ENCODE measurements at places on chromosomes 16 and 17. TPM values are rescaled to one million over a fixed set of nuclear protein-coding genes. Genes with fewer than 3 reads are reported as not detected.

Gene MSLN
- total RNA-seq, result 4.7 TPM

Gene MRPL12
- total RNA-seq, result 108 TPM

Gene CACNA1G
- total RNA-seq, result 0.04 TPM

Gene GRIN2C
- total RNA-seq, result not detected

Gene MGAT5B
- 4.9 TPM for total RNA-seq

GRCh38 chr17:48717367-48718226 lies 4.7 kb downstream of the PRAC1 start:
- DNase-seq, result peak; percentile 44

- DNase-seq, result no peak
Observed at GRCh38 chr17:28467456-28468025, 5.9 kb upstream of the SLC13A2 start.

DNA sequence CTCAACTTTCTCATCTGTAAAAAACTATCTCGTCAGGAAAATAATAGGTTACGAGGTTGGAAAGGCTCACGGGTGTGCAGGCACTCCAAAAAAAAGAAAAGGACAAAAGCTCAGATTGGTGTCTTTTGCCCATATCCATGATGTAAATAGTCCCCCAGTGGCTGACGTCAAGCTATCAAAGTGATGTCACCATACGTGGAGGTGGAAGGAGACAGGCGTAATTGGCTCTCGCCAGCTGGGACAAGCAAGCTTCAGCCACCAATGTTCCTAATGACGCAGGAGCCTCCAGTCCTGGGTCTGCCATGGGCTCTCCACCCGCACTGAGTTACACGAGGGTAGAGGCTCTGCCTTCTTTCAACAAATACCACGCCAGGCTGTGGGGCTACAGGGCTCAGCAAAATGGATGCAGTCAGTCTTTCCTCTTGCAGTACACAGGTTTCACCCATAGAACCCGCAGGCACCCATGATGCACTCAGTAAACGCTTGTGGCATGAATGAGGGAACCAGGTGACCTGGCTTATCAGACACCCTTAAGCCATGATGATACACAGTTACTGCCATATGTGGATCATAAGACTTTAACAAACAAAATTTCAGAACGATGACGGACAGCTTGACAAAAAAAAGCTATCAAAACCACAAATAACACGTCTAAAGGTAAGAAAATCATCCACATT lies 50.5 kb downstream of the COTL1 start:
- no peak for DNase-seq

DNA sequence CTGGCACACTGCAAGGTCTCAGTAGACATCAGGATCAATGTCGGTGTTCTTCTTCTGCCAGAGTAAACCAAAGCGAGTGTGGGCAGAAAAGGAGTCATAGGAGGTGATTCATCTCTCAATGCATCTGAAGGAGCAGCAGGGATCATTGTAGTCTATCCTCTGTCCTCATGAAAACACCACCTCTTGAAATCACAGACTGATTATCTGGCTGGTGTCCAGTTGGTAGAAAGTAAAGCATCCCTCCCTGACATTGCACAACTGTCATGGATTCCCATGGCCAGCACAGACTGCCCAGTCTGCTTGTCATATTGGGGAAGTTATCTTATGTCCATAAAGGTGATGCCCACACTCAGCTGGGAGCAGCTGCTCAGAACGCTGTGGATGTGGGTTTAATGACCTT lies 74.1 kb downstream of the ABCC12 start:
- DNase-seq, result peak; percentile 87

DNA sequence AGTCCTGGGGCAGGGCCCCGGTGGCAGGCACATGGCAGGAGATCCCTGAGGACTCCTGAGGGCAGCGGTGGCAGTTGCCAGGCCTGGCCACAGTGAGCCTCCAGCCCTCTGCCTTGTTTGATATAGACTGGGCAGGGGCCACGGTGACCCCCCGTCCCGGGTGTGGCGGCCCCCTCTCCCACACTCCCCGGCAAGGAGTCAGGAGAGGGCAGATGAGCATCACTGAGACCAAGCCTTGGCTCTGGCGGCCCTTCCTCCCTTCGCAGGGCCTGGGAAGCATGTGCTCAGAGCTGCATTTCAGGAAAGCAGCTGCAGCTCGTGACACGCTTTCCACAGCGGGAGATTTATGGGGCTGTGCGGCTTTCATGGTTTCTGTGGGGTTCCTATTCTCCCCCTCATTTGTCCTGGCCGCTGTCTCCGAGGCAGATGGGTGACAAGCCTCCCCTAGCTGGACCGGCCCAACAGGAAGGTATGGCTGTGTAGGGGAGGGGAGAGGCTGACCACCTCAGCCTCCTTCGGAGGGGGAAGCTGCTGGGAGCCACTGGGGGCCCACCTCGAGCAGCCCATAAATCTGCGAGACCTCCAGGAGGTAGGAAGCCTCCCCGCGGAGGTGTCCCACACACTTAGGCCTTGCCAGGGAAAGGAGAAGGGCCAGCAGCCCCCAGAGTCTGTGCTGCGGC lies 211.4 kb downstream of the NTN1 start:
- no peak for DNase-seq

GRCh38 chr16:66425651-66426050 lies 1.4 kb upstream of the BEAN1 start:
- no peak for DNase-seq

DNA sequence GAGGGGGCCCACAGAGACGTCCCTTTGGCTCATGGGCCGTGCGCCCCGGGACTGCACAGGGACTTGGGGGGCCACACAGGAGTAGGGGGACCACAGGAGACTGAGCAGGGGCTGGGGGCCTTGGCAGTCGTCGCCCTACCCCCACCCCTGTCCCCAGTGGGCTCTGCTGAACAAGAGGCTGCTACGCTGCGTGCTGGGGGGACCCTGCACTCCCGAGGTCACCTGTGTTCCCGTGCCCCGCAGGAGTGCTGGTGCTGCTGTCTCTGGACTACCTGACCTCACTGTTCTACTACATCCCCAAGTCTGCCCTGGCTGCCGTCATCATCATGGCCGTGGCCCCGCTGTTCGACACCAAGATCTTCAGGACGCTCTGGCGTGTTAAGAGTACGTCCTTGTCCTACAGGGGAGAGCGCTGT lies 14.4 kb upstream of the RNF213 start:
- DNase-seq, result no peak

- DNase-seq, result no peak
Observed at GRCh38 chr17:44310188-44310587, 1.8 kb downstream of the RUNDC3A start.

- DNase-seq, result no peak
Observed at GRCh38 chr17:59621771-59622170, 2.1 kb downstream of the CLTC start.

GRCh38 chr17:80621335-80621996 lies 76.8 kb downstream of the RPTOR start:
- DNase-seq, result no peak

GRCh38 chr16:1615761-1616160 lies 3.6 kb downstream of the CRAMP1 start:
- DNase-seq, result no peak

DNA sequence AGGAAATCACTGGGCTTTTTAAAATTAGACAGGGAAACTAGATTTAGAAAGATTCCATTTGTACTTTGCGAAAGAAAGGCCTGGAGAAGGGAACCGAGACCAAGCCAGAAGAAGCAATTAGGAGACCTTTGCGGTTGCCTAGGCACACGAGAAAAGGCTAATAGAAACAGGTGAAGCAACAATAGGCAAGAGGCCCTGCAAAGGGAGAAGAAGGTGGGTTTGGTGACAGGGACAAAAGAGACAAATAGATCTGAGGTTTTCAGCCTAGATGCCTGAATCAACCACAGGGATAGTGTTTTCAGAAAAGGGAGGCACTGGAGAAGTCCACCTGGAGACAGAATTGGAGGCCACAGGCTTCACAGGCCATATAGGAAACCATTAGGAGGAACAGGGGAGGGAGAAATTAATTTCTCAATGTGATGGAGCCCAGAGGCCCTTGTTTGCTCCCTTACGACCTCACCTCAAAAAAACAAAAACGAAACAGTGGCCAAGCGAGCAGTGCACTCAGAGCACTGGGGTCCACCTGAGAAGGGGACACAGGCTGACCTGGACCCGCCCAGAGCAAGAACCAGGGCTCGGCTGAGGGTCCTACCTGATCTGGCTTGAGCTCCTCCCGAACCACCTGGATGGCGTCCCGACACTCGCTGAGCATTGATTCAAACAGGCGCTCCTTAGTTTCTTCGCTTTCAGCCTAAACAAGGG lies 22.3 kb downstream of the SRP68 start:
- no peak for DNase-seq

- DNase-seq, result no peak
Observed at GRCh38 chr16:2738615-2739014, 13.8 kb upstream of the SRRM2 start.

DNA sequence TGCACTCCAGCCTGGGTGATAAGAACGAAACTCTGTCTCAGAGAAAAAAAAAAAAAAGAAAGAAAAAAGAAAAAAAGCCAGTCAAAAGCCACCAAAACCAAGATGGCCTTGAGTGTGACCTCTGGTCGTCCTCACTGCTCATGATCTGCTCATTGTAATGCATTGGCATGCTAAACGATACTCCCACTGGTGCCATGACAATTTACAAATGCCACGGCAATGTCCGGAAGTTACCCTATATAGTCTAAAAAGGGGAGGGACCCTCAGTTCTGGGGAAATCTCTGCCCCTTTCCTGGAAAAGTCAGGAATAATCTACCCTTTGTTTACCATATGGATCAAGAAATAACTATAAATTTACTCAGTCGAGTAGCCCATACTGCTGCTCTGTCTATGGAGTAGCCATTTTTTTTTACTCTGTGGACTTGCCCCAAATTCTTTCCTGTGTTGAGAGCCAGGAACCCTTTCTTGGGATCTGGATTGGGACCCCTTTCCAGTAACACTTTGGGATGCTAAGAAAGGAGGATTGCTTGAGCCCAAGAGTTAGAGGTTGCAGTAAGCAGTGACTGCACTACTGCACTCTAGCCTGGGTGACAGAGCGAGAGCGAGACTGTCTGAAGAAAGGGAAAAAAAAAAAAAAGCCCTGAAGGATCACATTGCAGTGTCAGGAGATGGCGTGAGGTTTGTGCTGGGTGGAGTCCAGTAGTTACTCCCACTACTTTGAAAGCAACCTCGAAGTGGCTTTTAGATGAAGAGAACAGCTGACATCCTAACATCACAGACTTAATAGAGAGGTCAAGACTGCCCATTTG lies 3.7 kb upstream of the TMEM231 start:
- DNase-seq, result no peak

Data from PC-3 (cell line).